Common myeloid progenitor, CD34-positive (primary cell): ENCODE measurements at places on chromosomes 5 and 9.

- H3K36me3 ChIP-seq, result no peaks in the 10 kb centered on the region
- H3K4me3 ChIP-seq, result no peak overlapping the region
- H3K27ac ChIP-seq, result no peak overlapping the region
- DNase-seq, result no peak
- no peaks in the 10 kb centered on the region for H3K4me1 ChIP-seq
- no peaks in the 10 kb centered on the region for H3K27me3 ChIP-seq
These were observed 20.5 kb upstream of the OR2K2 start for GRCh38 chr9:111350556-111350955.

DNA sequence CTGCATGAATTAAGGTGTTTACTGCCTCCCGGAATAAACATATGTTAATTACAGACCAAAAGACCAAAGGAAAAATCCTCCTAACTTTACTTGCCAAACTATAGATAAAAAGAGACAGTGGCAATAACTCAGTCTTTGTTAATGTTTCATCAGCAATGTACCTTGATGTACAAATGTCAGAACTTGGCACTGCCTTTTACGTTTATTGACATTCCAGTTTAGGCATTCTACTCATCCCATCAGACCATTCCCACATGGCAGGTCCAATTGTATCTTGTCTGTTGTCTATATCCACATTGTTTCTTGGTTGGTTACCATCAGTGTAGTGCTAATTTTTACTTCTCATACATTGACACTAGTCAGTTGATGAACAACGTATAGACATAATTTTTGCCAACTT lies 85.5 kb downstream of the TEX10 start:
- H3K4me3 ChIP-seq, result no peak overlapping the region
- no peak for DNase-seq
- H3K4me1 ChIP-seq, result no peaks in the 10 kb centered on the region
- no peaks in the 10 kb centered on the region for H3K27me3 ChIP-seq
- H3K36me3 ChIP-seq, result peaks cover 6% of the 10 kb centered on the region

- no peaks in the 10 kb centered on the region for H3K27me3 ChIP-seq
- H3K27ac ChIP-seq, result no peak overlapping the region
- peaks cover 12% of the 10 kb centered on the region for H3K4me1 ChIP-seq
- H3K36me3 ChIP-seq, result no peaks in the 10 kb centered on the region
These were observed 61.4 kb downstream of the SNX24 start for GRCh38 chr5:122906768-122907167.

DNA sequence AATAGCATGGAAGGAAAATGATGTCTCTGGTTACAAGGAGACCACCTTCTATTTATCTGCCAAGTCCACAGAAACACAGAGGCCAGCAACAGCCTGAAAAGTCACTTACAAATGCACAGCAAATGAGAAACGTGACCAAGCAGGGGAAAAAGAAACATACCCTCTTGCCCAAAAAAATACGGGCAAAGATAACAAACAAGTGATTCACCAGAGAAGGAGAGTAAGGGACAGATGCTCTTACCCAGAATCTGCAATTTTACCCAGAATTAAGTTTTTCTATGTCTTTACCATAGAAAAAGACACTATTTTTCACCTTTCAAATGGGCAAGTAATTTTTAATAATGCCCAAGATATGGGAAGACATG lies 28.1 kb downstream of the CAMSAP1 start:
- no peaks in the 10 kb centered on the region for H3K27me3 ChIP-seq
- H3K36me3 ChIP-seq, result peaks cover 10% of the 10 kb centered on the region

GRCh38 chr5:176735383-176736265 lies 74.7 kb upstream of the UNC5A start:
- H3K4me1 ChIP-seq, result peaks cover 11% of the 10 kb centered on the region
- no peak for DNase-seq
- no peak overlapping the region for H3K4me3 ChIP-seq
- H3K27me3 ChIP-seq, result no peaks in the 10 kb centered on the region
- no peak overlapping the region for H3K27ac ChIP-seq
- H3K36me3 ChIP-seq, result no peaks in the 10 kb centered on the region

- peaks cover 4% of the 10 kb centered on the region for H3K4me1 ChIP-seq
- H3K27me3 ChIP-seq, result no peaks in the 10 kb centered on the region
- no peak overlapping the region for H3K4me3 ChIP-seq
- H3K36me3 ChIP-seq, result no peaks in the 10 kb centered on the region
These were observed 13.4 kb upstream of the SLC25A51 start for GRCh38 chr9:37917313-37917731.

DNA sequence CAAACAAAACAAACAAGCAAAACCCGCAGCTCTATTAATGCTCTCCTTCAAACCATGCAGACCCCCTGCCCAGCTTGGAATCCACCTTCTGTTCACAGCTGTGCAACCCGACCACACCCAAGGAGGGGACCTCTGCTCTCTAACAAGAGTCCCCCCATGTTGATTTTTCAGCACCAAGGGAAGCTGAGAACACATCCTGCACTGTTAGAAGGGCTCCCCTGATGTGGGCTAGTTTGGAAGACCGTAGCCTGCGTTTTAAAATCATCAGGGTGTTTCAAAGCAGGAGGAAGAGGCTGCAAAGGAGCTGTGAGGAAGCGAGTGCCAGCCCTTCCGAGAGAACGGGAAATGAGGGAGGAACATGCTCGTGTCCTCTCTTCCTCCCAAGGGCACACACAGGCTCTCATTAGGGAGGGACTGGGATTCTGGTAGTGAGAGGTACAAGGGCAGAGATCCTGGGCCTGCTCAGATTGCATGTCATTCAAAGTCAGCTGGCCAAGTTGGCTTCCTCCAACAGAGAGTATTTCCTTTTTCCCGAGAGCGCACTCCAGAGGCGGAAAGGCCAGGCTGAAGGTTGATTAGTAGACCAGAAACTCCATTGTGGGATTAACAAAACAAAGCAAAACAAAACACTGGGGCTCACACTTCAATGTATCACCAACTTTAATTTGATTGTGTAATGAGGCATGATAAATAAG lies 185.9 kb downstream of the SEMA6A start:
- no peak for DNase-seq
- no peak overlapping the region for H3K27ac ChIP-seq
- H3K36me3 ChIP-seq, result no peaks in the 10 kb centered on the region
- no peak overlapping the region for H3K4me3 ChIP-seq
- H3K27me3 ChIP-seq, result no peaks in the 10 kb centered on the region

DNA sequence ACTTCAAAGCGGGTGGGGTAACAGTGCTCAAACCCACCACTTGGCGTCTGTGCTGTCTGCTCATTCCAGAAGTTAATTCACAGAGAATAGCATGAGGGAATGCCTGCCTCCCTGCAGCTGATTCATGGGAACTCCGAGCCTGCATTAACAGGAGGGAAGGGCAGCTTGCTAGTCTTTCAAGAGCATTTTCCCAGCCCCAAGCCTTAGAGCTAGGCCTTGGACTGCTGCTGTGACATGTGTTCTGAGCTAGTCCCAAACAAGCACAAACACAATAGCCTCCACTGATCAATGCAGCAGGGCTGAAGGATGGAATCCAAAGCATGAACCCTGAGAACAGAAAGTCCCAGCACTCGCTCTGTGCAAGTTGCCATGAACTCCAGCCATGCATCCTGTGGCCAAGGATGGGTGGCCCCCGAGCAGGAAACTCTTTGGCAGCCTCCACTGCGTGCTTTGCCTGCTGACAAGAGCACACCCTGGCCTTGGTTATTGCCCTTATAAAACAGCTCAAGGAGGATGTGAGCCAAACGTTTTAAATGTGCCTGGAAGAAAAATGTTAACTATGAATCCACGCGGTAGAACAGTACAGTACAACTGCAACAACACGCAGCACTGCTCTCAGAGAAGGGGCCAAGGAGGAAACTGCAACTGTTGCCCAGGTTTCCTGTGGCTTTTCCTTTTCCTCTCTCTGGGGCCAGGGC lies 653.1 kb upstream of the KLF4 start:
- DNase-seq, result peak; percentile 24
- no peaks in the 10 kb centered on the region for H3K36me3 ChIP-seq
- peaks cover 7% of the 10 kb centered on the region for H3K4me1 ChIP-seq

- no peaks in the 10 kb centered on the region for H3K4me1 ChIP-seq
- no peak overlapping the region for H3K27ac ChIP-seq
- no peak for DNase-seq
- no peak overlapping the region for H3K4me3 ChIP-seq
- no peaks in the 10 kb centered on the region for H3K36me3 ChIP-seq
These were observed 124.0 kb upstream of the PJA2 start for GRCh38 chr5:109533751-109534272.

DNA sequence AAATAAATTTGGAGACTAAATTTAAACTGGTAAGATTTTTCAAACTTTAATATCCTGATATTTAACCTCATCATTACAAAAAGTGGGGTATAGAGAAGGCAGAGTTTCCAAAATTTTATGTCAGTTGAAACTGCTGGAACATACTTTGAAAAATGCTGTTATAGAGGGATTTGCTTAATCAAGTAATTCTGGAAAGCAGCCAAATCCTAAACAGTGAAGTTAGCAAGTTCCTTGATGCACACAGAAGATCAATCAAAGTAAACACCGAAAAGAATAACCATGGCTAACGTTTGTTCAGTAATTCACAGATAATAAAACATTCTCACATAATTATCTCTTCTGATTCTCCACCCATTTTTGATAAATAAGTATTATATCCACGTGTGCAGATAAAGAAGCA lies 8.1 kb upstream of the PRR16 start:
- H3K27ac ChIP-seq, result no peak overlapping the region
- no peak overlapping the region for H3K4me3 ChIP-seq
- H3K4me1 ChIP-seq, result no peaks in the 10 kb centered on the region

GRCh38 chr9:98157372-98157771 lies 35.1 kb downstream of the CORO2A start:
- no peak for DNase-seq
- H3K36me3 ChIP-seq, result no peaks in the 10 kb centered on the region
- H3K27me3 ChIP-seq, result no peaks in the 10 kb centered on the region
- no peak overlapping the region for H3K27ac ChIP-seq
- H3K4me3 ChIP-seq, result no peak overlapping the region

GRCh38 chr5:170752257-170753215 lies 31.0 kb upstream of the GABRP start:
- no peaks in the 10 kb centered on the region for H3K4me1 ChIP-seq
- no peak overlapping the region for H3K27ac ChIP-seq
- DNase-seq, result no peak
- peaks cover 20% of the 10 kb centered on the region for H3K27me3 ChIP-seq

GRCh38 chr5:10173716-10174115 lies 76.0 kb downstream of the ATPSCKMT start:
- DNase-seq, result no peak
- no peak overlapping the region for H3K4me3 ChIP-seq
- H3K36me3 ChIP-seq, result no peaks in the 10 kb centered on the region
- H3K27ac ChIP-seq, result no peak overlapping the region
- no peaks in the 10 kb centered on the region for H3K4me1 ChIP-seq

DNA sequence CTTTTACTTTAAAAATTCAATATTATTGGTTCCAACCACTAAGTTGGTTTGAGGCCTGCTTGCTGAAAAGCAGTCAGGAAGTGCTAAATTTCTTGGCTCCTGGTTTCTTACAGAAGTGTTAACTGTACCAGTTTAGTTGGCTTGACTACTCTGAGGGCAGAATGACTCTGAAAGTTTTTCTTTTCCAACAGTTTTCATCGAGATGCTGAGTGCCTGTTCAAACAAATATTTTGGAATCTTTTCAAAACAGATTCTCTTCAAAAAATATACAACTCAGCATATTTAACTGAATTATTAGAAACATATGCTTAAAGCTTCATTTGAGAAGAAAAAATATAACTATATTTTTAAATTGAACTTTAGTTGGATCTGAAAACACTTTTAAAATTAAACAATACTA lies 37.0 kb downstream of the SLC38A9 start:
- peaks cover 4% of the 10 kb centered on the region for H3K36me3 ChIP-seq
- DNase-seq, result no peak
- H3K4me1 ChIP-seq, result peaks cover 2% of the 10 kb centered on the region
- H3K27ac ChIP-seq, result no peak overlapping the region
- H3K27me3 ChIP-seq, result no peaks in the 10 kb centered on the region

GRCh38 chr9:114449236-114449635 lies 56.0 kb downstream of the WHRN start:
- peaks cover 26% of the 10 kb centered on the region for H3K4me1 ChIP-seq
- no peak overlapping the region for H3K27ac ChIP-seq
- H3K27me3 ChIP-seq, result no peaks in the 10 kb centered on the region
- no peaks in the 10 kb centered on the region for H3K36me3 ChIP-seq
- peak; percentile 18 for DNase-seq

DNA sequence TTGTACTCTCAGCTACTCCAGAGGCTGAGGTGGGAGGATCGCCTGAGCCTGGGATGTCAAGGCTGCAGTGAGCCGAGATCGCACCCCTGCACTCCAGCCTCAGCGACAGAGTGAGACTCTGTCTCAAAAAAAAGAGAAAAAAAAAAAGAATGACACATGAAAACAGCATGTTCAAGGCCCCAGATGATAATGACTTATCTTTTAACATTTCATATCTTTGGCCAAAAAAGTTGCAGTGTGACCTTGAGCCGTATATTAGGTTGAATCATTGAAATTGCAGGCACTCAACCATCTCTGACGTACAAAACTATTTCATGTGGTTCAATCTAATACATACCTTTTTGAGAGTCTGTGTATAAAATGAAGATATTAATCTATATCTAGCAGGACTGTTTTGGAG lies 79.1 kb upstream of the CPEB4 start:
- no peaks in the 10 kb centered on the region for H3K4me1 ChIP-seq
- no peaks in the 10 kb centered on the region for H3K36me3 ChIP-seq
- no peak for DNase-seq
- no peak overlapping the region for H3K27ac ChIP-seq

- H3K36me3 ChIP-seq, result no peaks in the 10 kb centered on the region
- no peak overlapping the region for H3K27ac ChIP-seq
- no peaks in the 10 kb centered on the region for H3K27me3 ChIP-seq
- no peak for DNase-seq
These were observed 43.1 kb upstream of the TTC39B start for GRCh38 chr9:15349892-15350761.

DNA sequence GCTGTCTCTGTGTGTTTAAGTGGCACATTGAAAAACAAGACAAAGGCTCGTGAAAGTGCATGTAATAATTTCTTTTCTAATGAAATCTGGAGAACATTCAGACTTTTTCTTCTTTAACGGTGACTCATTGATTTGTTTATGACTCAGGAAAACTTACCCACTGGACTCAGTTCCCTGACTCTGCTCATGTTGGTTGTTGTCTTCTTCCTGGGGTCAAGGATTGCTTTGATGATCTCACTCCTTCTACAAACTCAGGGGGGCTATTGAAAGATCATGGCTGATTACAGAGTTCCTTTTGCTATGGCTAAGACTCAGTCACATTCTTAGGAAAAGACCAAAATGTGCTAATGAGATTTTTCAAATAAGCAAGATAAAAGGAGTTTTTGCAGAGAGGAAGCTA lies 141.1 kb upstream of the DAP start:
- no peak overlapping the region for H3K27ac ChIP-seq
- no peaks in the 10 kb centered on the region for H3K36me3 ChIP-seq
- no peaks in the 10 kb centered on the region for H3K27me3 ChIP-seq
- no peak overlapping the region for H3K4me3 ChIP-seq

GRCh38 chr9:87530716-87531115 lies 33.0 kb downstream of the DAPK1 start:
- no peak overlapping the region for H3K27ac ChIP-seq
- peaks cover 15% of the 10 kb centered on the region for H3K36me3 ChIP-seq
- no peak overlapping the region for H3K4me3 ChIP-seq
- H3K4me1 ChIP-seq, result peaks cover 39% of the 10 kb centered on the region

- no peak overlapping the region for H3K4me3 ChIP-seq
- H3K27me3 ChIP-seq, result no peaks in the 10 kb centered on the region
- no peaks in the 10 kb centered on the region for H3K4me1 ChIP-seq
- no peak for DNase-seq
These were observed 10.4 kb upstream of the DNAJA1 start for GRCh38 chr9:33014665-33015014.

- peaks cover 27% of the 10 kb centered on the region for H3K4me1 ChIP-seq
- no peaks in the 10 kb centered on the region for H3K27me3 ChIP-seq
- DNase-seq, result no peak
- no peaks in the 10 kb centered on the region for H3K36me3 ChIP-seq
- H3K27ac ChIP-seq, result no peak overlapping the region
These were observed 2.8 kb downstream of the TRAF1 start for GRCh38 chr9:120923620-120924328.
